Non-pigmented ciliary epithelial cell (primary cell): ENCODE measurements at places on chromosomes 7 and 10.
A peak's percentile ranks its signal among the peaks of the same experiment; 100 is the strongest.

GRCh38 chr10:124597846-124598165 is 136.2 kb downstream of the LHPP start:
- DNase-seq = no peak

DNA sequence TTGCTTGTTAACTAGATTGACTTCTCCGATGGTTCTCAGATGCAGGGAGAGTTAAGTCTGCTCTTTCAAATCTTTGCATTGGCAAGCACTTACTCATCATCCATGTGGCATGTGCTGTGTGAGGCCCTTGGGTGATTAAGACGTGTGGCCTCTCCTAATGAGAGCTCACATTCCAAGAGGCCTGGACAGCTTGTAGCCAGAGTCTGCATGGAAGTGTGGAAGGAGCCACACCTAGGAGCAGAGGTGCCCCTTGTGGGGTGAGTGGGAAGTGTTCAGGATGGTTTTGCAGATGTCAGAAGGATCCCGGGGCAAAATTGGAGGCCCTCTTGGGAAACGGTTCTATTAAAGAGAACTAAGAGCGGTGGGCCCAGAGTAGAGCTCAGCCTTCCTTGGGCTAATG is 225.9 kb downstream of the PAXIP1 start:
- DNase-seq = no peak

GRCh38 chr10:51510231-51510630 is 189.2 kb downstream of the CSTF2T start:
- no peak for DNase-seq

DNA sequence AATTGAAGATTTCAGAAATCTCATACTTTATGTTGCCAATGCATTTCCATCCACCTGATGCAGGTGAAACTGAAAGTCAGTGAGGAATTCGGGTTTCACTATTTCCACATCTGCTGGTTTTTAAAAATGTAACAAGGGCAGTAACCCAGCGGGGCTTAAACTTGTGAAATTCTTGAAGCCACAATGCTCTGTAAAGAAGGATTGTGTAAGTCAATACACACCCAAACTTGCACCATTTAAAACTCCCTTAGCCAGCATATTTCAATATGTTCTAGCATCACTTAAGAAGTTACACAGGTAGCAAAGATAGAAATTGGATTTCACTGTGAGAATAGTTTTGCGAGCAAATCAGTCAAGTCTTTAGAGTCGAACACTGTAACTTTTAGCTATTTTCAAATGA is 386.1 kb downstream of the PLXDC2 start:
- DNase-seq = no peak

DNA sequence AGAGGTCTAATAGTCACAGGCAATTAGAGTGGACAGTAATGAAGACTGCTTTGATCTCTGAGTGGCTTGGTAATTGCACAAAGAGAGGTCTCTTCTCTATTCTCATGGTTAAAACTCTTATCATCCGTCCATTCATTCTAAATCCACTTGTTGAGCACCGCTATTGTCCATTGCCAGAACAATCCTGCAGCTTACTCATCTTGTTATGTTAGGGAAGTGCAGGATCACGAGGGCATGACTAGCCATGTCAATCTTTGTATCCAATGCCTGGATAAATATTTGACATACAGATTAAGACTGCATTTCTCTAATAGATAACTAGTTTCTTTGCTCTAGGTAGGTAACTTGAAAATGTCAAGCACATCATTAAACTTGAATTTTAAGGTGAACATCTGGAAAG is 14.9 kb downstream of the SFTPD start:
- DNase-seq = no peak

- DNase-seq = no peak
Measured at GRCh38 chr10:81969136-81969535, 94.1 kb downstream of the NRG3 start.

GRCh38 chr10:66746711-66747110 is 179.1 kb upstream of the LRRTM3 start:
- no peak for DNase-seq

DNA sequence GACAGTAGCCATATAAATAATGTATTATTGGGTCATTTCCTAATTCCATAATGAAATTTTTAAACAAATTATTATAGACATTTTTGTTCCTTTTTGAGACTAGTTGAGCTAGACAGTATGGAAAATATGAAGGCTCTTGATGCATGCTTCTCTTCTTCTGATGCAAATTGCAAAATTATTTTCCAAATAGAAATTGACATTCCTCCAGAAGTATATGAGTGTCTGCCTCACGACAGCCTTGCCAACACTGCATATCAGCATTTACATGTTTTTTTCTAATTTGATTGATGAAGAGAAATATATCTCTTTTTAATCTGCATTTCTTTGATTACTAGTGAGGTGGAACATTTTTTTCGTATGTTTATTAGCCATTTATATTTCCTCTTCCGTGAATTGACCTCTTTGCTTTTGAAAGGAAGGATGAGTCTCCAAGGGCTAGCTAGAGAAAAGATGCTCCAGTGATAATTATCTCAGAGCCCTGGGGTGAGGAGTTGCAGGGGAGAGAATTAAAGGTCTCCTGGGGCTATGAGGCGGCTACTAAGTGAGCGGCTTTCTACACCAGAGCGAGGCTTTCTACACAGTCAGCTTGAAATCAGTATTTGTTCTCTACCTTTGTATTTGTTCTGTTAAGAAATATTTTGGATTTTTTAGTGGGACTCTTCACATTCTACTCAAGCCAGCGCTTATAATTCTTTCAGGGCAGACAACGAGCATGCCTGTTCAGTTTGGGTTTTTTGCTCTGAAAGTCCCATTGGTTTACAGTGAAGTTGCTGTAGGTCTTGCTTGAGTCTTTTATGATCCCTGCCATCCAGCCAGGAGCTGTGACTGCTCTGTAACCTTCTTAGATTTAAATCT is 712.2 kb upstream of the GALNT17 start:
- no peak for DNase-seq

GRCh38 chr10:68237173-68237572 is 5.3 kb upstream of the ATOH7 start:
- DNase-seq = no peak

DNA sequence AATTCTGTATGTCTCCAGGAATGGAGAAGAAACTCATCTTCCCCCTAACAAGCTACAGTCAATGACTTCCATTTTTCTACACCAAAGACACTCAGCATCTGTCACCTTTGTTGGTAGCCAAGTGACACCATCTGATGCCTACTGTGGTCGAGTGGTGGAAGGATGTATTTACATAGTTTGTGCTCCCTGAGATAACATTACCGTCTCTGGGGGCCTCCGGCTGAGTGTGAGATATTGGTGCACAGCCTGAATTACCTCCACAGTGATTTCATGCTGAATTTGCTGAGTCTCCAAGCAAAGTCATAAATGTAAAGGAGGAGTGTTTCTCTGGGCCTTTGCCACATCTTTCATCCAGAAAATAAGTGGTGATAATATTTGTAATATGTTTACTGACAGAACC is 114.0 kb downstream of the GRID1 start:
- DNase-seq = no peak

DNA sequence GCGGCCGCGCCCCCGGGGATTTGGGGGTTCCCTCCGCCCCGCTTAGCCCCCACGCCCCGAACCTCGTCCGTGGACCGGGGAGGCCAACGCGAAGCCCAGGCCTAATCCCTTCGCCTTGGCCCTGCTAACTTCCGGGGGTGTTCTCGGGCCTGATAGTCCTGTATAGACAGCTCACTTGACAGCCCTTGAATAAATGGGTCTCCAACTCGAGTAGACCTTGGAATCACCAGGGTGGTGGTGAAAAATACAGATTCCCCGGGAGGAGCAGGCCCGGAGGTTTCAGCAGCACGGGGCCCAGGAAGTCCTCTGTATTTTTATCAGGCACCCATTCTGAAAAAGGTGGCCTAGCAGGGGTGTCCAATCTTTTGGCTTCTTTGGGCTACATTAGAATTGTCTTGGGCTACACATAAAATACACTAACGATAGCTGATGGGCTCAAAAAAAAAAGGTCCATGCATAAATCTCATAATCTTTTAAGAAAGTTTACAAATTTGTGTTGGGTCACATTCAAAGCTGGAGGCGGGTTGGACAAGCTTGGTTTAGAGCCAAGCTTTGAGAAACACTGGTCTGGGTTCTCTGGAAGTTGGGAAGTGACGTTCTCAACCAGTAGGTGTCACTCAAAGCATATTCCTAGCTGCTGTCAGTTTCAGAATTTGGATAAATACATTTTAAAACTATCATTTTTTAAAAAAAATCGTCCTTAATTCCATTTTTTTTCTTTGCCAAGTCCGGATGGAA is 221.7 kb downstream of the PHTF2 start:
- peak; percentile 62 for DNase-seq

DNA sequence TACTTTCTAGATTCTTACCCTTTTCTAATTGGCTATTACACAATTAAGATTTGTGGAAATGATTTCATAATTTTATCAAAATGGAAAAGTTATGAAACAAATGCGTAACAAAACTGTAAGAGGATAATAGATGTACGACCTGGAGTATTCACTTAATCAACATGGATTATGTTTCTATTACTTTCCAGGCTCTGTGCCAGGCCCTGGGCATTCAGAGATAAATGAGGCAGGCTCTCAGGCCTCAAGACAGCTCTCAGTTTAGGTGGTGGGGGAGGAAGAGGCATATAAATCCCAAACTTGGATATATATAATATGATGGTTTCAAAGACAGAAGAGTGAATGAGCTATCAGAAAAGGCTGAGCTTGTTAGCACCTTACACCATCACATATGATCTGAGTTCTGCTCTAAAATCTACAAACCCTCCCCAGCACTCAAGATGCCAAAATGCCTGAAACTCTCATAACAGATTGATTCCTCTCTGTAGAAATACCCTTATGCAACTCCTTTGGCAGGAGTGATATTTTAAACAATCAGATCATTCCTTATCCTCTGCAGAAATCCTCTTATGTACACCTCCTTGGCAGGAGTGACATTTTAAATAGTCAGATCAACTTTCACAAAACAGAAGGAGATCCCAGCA is 42.5 kb downstream of the ACBD5 start:
- no peak for DNase-seq
